Left forelimb (tissue), 1 donor: ENCODE measurements at places on chromosomes 1 and 21.

DNA sequence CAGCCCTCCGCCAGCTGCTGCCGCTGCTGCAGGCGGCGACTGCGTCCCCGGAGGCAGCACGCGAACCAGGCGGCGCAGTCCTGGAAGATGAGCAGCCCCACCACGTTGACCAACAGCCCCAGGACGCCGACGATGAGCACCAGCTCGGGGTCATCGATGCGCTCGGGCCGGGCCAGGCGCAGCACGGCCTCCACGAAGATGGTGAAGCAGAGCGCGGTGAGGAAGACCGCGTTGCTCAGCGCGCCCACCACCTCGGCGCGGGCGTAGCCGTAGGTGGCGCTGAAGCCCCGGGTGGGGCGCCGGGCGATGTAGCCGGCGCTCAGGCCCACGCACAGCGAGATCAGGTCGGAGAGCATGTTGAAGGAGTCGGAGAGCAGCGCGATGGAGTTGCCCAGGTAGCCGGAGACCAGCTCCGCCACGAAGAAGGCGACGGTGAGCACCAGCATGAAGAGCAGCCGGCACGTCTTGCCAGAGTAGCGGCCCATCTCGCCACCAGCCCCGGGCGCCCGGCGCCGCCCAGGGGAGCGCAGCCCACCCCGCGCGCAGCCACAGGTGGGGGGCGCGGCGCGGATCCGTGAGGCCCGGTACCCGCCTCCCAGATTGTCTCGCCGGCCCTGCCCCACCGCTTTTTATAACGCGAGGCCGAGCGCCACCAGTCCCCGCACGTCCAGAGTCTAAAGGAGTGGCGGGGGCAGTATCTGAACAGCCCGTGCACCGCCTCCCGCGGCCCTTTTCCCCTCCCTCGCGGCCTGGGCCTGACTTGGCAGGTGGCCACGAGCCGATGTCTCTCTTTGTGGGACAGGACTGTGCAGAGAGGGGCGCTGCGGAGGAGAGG, at the start of gene SLC30A10:
Gene SLC30A10 (minus strand): TSS at position 602 of the 835 bp plus-strand sequence. CDS start 117 bp downstream, at position 485.
- DNase-seq, result no peak

GRCh38 chr1:182699393-182700350, 15.3 kb upstream of the RGS8 start:
- DNase-seq, result no peak

- no peak for DNase-seq
Observed at GRCh38 chr1:48661726-48662463, 114.8 kb downstream of the BEND5 start.

- no peak for DNase-seq
Observed at GRCh38 chr1:25204797-25205480, 27.4 kb downstream of the SYF2 start.

DNA sequence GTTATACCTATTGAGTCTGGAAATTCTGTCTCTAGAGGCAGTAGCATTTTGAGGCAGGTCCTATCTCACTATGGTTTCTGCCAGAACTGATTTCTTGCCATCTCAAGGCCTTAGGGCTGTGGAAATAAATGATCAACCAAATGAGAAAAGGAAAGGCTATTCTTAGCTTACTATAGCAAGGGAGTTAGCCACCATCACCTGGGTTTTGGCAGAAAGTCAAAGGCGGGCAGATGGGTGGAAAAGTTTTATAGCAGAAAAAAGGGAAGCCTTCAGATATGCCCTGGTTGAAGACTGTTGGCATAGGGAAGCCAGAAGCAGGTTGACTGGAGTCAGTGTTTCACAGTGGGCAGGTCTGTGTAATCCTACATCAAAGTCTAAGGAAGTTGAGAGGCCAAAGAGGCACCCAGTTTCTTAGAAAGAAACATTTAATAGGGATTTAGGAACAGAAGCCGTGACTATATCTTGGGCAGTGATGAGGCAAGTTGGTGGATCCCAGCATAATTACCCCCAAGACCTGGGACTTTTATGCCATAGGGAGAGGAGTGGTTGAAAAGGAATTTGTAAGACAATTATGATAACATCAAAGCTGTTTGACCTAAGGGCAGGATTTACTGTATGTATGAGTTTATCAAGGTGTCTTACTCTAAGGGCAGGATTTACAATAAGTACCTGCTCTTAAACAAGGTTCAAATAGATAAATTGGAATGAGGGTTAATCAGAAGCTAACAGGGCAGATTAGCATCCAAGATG, 29.7 kb downstream of the CTH start:
- no peak for DNase-seq

GRCh38 chr1:156517748-156518147, 17.2 kb upstream of the MEF2D start:
- DNase-seq, result no peak
